ENCODE measurements at places on chromosomes 5 and 9.
A peak's percentile ranks its signal among the peaks of the same experiment; 100 is the strongest.

- DNase-seq = no peak
Measured at GRCh38 chr5:58040044-58040443, 419.8 kb downstream of the PLK2 start.

DNA sequence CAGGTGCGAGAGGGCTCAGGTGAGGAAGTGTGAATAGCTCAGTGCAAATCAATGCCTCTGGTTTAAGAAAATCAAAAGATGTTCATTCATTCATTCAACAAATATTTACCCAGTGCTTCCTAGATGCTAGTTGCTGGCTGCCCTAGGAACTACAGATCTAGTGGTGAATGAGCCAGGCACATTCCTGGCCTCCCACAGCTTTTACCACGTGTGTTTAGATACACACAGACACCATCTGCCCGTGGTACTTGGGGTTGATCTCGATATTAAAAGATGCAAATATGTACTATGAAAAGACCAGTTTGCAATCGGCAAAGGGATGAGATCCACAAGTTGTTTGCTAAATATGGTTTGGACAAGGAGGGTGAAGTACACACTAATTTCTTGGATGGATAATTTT lies 78.2 kb downstream of the GTF3C4 start:
- DNase-seq = no peak

DNA sequence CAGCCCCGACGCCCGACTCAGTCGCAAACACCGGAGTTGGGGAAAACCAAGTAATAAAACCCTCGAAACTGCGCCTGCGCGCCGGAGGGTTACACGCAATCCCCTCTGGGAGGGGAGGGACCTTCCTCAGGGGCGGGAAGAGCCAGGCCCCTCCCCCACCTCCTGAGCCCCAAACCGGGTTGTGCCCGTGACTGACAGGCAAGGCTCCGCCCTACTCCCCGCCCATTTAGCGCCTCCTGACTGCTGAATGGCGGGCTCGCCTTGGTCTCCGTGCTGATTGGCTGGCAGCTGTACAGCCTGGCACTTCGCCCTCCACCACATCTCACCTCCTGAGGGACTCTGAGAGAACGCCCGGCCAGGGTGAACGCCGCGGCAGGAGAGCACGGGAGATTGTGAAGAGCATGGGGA lies at the start of gene PRDM9:
Gene PRDM9, plus strand, starts transcription at position 332 of the 408 bp plus-strand sequence. CDS start 1,425 bp downstream, outside the sequence.
- DNase-seq = peak; percentile 69

DNA sequence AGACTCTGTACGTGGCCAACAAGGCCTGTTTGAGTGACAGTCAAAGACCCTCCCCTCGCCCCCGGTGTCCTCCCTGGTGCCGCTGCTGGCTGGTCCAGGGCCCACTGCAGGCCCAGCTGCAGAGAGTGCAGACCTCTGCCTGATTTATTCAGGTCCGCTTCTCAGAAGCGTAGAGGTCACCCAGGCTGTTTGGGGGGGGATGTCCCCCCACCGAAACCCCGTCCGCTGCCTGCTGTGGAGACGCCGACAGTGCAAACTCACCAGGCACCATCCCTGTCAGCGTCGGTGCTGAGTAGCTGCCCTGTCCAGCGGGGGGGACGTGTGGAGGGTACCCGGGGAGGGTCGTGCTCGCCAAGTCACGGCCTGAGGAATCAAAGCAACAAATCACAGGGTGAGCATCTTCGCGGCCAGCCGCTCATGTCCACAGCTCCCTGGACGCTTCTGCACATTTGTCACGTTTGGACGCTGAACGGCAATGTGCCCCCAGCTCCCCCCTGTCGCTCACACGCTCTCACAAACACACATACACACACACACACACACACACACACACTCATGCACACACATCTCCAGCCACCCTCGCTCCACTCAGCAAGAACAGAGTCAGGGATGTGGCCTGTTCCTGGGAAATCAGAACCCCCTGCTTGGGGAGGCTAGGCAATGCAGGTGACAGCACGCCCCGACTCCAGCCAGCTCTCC lies 152.2 kb downstream of the PAX5 start:
- no peak for DNase-seq

- no peak for DNase-seq
Measured at GRCh38 chr5:74765201-74765600, 1.7 kb downstream of the GFM2 start.

- DNase-seq = no peak
Measured at GRCh38 chr5:60436518-60436917, 263.4 kb downstream of the DEPDC1B start.

DNA sequence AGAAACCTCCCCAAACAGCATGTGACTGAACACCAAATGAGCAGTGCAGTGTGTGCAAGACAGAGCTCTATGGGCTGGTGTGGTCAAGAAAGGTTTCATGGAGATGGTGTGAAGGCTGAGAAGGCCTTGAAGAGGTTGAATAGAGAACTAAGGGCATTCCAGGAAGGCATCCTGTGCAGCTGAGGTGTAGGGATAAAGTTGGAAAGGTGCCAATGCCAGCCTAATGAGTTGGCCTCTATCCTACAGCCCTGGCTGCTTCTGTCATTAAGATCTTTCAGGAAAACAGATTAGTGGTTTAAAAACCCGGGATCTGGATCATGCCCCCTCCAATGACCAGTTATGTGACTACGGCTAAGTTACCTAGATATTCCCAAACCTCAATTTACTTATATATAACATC lies 4.0 kb downstream of the HDAC3 start:
- no peak for DNase-seq

- DNase-seq = peak; percentile 73
Measured at GRCh38 chr9:128341435-128341849, 1.1 kb downstream of the SLC27A4 start.

DNA sequence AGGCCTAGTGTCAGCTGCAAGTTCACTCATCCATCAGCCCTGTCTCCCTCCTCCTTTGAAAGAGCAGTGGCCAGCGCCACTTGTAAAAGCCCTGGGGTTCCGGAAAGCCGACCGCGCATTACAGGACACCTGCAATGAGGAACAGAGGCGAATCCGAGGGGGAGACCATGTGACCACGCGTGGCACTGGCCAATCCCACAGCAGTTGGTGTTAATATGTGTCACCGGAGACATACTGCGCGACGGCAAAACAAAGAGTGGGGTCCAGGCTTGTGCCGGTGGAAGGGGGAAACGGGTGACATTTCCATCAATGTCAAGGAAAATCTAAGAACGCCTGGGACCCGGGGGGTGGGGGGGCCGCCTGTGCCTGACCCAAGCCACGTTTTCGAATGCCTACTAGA lies 480.8 kb downstream of the SPATA31A7 start:
- no peak for DNase-seq

GRCh38 chr5:59416026-59416425 lies 477.5 kb downstream of the PDE4D start:
- DNase-seq = no peak

GRCh38 chr5:95565280-95565920 lies 10.5 kb downstream of the ARSK start:
- DNase-seq = no peak

GRCh38 chr5:86674069-86674468 lies 56.3 kb downstream of the COX7C start:
- no peak for DNase-seq

- no peak for DNase-seq
Measured at GRCh38 chr9:72039532-72039931, 20.9 kb downstream of the C9orf57 start.

DNA sequence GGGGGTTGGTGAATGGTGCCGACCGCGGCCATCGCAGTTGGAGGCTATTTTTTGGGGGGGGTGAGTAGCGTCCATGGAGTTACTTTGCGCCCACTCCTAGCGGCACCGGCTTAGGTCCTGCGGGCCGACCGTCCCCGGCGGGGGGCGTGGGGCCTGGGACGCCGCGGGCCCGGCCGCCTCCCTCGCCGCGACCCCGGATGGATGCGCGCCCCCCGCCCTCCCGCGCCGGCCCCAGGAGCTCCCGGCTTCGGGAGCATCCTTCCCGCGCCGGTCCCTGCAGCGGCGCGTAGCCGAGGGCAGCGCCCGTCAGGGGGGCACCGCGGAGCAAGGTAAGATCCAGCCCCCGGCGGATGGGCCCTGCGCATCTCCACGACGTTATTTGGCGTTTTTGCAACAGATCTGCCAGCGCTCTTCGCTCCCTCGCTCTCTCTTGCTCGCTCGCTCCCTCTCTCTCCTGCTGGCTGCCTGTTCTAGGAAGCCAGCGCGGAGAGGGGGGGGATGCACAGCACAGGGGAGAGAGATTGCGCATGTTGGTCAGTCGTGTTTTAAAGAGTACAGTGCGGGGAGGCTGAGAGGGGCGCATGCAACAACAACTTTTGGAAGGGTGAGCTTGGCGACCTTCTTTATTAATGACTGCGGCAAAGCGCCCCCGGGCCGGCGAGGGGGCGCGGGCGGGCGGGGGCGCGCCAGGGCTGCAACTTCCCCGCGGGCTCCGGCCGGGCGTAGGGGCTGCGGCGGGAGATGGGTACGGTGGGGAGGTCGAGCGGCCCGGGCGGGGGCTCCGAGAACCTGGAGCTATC lies 413 bp downstream of the JADE2 start:
- DNase-seq = peak; percentile 81

GRCh38 chr9:89154651-89155336 lies 23.8 kb downstream of the SHC3 start:
- no peak for DNase-seq

DNA sequence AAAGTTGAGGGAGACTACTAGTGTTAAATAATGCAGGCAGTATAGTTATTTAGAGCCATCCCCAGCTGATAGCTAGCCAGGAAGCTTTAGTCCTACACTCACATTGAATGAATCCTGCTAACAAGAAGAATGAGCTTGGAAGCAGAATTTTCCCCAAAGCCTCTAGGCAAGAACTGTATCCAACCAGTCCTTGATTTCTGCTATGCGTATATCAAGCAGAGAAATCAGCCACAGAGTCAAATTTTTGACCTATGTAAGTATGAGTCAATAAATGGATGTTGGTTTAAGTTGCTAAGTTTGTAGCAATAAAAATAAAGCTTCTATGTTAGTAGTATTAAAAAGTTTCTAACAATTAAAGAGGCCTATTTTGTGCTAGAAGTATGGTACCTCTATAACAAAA lies 672.1 kb upstream of the CHD1 start:
- no peak for DNase-seq

DNA sequence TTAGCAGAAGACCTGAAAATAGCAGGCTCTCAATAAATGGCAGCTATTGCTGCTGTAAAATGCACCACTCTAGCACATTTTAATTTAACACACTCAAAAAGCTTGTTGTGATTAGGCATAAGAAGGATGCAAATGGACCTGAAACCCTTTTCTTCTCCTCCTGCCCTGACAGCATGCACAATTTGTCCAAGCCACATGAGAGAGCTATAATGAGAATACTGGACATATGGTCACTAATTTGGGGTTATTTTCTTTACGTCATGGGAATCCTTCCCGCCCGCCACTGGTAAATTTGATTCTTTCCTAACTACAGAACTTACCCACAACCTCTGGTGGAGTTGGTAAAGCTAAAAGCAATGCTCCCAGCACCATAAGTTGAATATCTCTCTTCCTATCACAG lies 62.1 kb downstream of the TRIM32 start:
- no peak for DNase-seq

- no peak for DNase-seq
Measured at GRCh38 chr9:111034170-111034897, 3.9 kb downstream of the LPAR1 start.

DNA sequence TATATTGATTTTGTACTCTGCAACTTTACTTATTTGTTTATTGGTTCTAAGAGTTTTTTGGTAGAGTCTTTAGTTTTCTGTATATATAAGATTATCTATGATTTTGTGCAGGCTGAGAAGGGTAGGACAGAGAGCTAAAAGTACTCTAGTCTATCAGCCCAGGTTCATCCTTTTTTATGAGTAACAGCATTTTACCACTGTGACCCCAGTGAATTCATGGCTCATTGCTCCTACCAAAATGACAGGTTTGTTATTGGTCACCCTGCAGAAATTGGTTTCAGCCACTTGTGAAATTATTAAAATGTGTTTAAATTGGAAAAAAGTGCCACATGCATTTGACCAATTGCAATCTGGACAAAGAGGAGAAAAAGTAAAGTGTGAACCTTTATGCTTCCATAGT lies 421.4 kb upstream of the DAB2 start:
- no peak for DNase-seq

- DNase-seq = no peak
Measured at GRCh38 chr5:149038336-149039080, 24.4 kb downstream of the SH3TC2 start.

- DNase-seq = no peak
Measured at GRCh38 chr9:132242621-132243155, 80.8 kb downstream of the NTNG2 start.

DNA sequence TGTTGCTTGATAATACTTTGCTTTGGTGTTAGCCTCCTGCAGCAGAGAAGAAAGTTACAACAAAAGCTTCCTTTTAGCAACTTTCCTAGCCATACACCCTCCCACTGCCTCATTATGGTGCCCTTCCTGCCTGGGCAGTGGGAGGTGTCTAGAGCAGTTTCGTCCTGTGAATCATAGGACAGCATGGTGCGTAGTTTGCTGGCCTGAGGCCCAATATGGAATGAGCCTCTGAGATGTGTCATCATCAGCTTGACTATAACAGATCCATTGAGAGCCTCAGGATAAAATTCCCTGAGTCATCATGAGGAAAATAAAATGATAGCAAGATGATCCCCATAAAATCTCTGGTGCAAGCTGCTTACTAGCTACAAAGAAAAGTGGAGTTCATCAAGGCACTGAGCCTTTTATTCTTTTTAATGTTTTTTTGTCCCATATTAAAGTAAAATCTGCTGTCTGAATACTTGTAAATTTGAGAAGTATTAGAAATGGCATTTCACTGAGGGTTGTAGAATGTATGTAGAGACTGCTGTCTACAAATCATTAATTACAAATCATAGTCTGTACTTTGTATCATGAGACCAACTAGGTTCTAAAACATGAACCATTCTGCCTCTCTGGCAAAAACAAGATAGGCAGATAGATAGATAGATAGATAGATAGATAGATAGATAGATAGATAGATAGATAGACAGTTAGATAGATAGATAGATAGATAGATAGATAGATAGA lies 303.0 kb upstream of the PDE4D start:
- no peak for DNase-seq

- no peak for DNase-seq
Measured at GRCh38 chr5:16980983-16981382, 44.9 kb upstream of the MYO10 start.

DNA sequence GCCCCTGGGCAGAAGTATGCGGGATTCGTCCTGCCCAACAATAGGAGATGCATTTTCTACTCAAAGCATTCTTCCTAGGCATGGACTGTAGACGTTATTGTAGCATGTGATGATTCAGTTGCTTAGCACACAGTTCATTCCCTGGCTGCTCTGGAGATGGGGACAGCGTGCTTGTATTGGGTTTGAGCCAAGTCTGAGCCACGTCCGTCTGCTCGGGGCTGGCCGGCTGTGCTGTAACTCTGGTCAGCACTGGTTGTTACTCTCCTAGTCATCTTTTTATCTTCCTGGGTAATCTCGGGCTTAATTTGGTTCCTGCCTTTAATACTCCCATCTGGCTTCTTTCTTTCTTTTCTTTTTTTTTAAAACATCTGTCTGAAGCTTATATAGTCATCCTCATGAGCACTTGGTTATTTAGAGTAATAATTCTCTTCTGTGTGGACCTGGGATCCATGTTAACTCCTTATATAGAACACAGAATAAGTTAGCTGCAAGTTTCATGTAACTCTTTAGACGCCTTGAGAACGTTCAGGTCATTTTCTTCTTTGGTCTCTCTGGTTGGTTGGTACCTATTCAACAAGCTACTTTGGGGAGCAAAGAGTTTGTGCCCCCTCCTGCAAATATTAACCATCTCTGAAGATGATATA lies 118.8 kb upstream of the RPS23 start:
- peak; percentile 61 for DNase-seq
